Brain (organoid and tissue), 16 donors: ENCODE measurements at places on chromosomes 4 and X.

- no peak for DNase-seq
These were observed 224.3 kb downstream of the DCLK2 start for GRCh38 chr4:150302553-150302952.

DNA sequence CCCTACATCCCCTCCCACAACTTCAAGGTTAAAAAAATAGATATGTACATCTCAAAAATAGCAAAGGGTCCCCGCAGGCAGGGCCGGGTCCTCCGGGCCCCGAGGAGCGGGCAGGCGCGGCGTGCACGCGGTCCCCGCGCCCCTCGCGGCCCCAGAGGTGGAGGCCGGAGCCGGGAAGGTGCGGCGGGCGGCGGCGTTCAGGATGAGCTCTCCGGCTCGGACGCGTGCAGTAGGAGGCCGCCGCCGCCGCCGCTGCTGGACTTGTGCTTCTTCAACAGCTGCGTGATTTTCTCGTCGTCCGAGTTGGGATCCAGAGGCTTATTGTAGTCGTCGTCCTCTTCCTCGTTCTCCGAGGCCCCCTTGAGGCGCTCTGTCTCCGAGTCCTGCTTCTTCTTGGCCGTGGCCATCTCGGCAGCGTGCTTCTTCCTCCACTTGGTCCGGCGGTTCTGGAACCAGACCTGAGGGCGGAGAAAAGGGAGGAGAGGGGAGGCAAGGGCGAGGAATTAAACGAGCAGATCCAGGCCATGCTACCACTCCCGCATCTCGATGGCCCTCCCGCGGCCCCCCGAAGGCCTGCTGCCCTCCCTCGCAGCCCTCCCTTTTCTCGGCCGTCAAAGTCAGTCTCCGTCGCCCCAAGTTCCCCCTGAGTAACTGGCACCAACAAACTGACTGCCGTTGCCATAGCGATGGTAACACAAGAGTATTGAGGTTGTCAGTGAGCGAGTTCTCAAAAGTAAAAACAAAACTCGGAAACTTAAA, 5.8 kb downstream of the NKX6-1 start:
- DNase-seq = peak; percentile 52

- DNase-seq = no peak
These were observed 107.5 kb upstream of the RBPJ start for GRCh38 chr4:26213317-26213716.

DNA sequence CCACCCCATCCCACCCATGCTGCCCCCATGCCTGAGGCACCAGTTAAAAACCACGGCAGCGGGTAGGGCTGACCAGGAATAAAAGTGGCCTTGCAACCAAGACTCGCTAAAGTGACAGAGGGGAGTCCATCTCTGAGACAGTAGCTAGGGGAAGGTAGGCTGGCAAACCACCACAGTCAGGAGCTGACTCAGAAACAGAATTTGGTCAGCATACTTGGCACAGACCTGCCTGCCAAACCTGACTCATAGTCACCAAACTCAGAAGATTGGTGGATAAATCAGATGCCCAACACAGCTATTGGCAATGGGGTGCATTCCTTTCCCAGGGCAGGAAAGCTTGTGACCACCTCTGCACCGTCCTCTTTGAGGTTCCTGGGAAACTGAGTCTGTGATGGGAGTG, 193.8 kb downstream of the BCOR start:
- no peak for DNase-seq

GRCh38 chr4:23976423-23976822, 86.6 kb upstream of the PPARGC1A start:
- DNase-seq = no peak

DNA sequence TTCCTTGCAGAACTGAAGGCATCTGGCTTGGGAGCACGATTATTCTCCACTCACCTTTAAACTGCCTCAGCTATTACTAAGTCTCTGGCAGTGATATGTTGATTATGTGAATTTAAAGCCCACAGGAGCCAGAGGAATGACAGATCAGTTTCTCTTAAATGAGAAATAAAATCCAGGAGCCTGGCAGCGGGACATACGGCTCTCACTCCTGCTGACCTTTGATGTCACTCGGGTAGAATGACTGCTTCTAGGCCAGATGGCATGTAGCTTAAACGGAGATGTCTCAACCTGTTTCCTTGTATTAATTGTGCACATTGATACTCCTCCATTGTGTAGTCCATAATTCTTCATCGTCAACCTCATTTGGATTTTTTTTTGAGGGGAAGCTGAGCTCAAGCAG, 4.0 kb upstream of the CBLL2 start:
- peak; percentile 4 for DNase-seq

DNA sequence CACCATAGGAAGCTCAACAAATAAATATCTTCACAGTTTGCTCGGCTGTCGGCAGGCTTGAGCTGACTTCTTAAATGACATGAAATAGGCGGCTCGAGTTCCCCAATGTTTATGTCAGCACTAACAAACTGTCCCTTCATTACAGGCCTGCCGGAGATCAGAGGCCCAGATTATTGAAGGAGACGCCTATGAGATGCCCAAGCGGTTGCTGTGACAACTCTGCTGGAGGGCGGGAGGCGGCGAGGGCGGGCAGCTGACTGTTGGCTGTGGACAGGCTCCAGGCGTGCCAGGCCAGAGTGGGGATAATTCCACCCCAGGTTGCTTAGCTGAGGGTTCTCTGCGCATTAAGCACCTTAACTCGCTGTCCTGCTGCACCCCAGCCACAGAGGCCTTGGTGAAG, 39.2 kb upstream of the MSX1 start:
- DNase-seq = peak; percentile 64

- DNase-seq = no peak
These were observed 329.7 kb downstream of the EPHA5 start for GRCh38 chr4:65340382-65341109.

- peak; percentile 41 for DNase-seq
These were observed 182.8 kb downstream of the GUCY2F start for GRCh38 chrX:109299091-109299490.

DNA sequence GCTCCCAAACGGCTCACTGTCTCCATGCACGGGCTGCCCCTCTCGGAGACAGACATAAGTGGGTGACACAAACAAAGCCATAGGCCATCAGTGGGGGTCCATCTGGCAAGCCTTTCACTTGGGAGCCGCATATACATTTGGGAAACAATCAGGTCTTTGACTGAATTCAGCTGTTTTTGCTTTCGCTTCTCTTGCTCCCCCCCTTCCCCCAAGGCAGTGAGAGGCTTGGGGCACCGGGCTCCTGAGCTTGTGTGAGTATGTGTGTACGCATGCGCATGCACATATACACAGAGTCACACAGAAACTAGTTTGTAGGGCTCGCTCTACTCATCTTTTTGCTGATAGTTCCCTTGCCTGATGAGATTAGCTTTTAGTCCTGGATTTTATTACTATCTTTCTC, 284.4 kb downstream of the AFF2 start:
- peak; percentile 49 for DNase-seq

- DNase-seq = no peak
These were observed 36.6 kb downstream of the FHL1 start for GRCh38 chrX:136183917-136184316.

GRCh38 chr4:76272073-76272472, 20.6 kb downstream of the FAM47E start:
- no peak for DNase-seq

DNA sequence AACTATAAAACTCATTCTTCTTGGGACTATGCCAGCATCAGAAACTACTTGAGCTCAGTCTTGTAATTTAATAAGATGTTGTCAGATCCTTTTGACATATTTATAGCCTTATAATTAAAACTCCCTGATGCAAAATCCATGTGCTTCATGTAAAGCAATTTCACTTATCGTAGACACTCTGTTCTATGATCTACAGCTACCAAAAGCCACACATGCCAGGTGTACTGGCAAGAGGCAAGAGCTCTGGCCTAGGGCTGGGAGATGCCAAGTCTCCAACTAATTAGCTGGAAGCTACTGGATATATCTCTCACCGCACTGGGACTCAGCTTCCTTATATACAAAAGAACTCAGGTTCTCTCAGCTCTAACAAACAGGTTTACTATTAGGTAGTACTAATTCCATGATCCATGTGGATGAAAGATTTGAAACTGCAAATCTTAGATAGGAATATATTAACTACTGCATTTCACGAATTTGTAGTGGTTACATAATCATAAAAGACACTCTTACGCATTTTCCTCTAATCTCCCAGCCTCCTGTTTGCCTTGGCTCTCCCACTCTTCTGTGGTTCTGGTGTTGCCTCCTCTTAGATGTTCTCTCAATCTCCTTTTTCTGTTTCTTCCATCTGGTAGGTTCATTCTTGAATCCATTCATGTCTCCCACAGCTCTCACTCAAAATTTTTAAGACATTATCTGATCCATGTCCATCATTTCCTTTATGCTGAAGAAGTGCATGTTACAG, 103.0 kb downstream of the HHIP start:
- no peak for DNase-seq

- peak; percentile 27 for DNase-seq
These were observed 155.2 kb downstream of the SH2D1A start for GRCh38 chrX:124501586-124501985.

DNA sequence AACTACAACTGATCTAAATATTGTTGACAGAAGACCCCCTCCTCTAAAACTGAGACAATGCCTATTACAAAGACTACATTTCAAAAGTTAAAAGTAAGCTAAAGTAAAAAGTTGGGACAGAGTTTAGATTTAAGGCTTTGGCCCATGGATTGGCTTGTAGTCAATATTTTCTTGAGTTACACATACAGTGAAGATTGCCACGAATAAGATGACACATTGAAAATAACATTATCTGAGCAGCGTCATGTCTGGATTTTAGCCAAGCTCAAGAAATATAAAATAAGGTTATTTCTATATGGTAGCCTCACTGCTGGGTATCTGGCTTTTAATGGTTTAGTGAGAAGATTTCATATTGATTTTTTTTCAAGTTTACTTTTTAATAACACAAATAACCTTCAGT, 266.2 kb upstream of the LDB2 start:
- DNase-seq = no peak

GRCh38 chr4:165507381-165507780, 128.6 kb downstream of the CPE start:
- DNase-seq = no peak

DNA sequence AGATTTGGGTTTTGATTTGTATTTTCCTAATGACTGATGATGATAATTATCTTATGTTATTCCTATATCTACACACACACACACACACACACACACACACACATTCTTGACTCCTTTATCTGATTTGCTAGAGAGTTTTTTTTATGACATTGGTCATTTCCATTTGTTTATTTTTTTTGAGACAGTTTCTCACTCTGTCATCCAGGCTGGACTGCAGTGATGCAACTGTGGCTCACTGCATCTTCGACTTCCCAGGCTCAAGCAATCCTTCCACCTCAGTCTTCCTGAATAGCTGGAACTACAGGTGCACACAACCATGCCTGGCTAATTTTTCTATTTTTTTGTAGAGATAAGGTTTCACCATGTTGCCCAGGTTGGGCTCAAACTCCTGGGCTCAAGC, 6.7 kb downstream of the ZNF81 start:
- DNase-seq = no peak

- no peak for DNase-seq
These were observed 3.3 kb downstream of the NUDT9 start for GRCh38 chr4:87425711-87426110.

GRCh38 chrX:8726031-8726652, 5.8 kb downstream of the ANOS1 start:
- no peak for DNase-seq

DNA sequence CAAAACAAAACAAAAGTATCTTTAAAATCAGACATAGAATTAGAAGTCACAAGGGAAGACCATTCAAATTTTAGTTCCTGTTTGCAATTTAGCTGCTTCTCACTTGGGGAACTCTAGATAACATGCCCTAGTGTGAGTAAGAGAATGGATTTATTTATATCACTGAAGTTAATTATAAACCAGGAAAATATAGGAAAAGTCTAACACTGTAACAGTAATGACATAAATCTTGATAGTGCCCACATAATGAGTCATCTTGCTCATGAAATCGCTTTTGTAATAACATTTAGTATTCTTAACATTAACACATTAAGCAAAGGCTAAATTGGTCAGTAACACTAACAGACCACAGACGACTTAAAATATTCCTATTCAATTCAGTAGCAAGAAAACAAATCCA, 710.7 kb downstream of the STPG2 start:
- no peak for DNase-seq

GRCh38 chrX:30373479-30373878, 64.3 kb upstream of the NR0B1 start:
- no peak for DNase-seq

- DNase-seq = no peak
These were observed 151.6 kb upstream of the TAPT1 start for GRCh38 chr4:16377887-16378286.

- DNase-seq = no peak
These were observed 21.8 kb downstream of the NR3C2 start for GRCh38 chr4:148420397-148420796.

- no peak for DNase-seq
These were observed 168.1 kb downstream of the EPHA5 start for GRCh38 chr4:65502131-65502701.

DNA sequence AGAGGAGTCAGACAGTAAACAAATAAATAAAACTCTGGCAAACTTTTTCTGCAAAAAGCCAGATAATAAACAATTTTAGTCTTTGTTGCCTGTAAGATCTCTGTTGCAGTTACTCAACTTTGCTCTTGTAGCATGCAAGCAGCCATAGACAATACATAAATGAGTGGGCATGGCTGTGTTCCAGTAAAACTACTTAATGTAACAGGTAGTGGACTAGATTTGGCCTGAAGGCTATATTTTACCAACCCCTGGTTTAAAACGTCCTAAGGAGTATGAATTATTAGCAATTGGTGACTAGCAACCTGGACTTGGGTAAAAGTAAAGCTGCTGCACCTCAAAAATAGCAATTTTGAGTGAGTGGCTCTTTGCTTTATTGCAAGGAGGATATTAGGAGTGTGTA, 30.9 kb downstream of the SLAIN2 start:
- no peak for DNase-seq

DNA sequence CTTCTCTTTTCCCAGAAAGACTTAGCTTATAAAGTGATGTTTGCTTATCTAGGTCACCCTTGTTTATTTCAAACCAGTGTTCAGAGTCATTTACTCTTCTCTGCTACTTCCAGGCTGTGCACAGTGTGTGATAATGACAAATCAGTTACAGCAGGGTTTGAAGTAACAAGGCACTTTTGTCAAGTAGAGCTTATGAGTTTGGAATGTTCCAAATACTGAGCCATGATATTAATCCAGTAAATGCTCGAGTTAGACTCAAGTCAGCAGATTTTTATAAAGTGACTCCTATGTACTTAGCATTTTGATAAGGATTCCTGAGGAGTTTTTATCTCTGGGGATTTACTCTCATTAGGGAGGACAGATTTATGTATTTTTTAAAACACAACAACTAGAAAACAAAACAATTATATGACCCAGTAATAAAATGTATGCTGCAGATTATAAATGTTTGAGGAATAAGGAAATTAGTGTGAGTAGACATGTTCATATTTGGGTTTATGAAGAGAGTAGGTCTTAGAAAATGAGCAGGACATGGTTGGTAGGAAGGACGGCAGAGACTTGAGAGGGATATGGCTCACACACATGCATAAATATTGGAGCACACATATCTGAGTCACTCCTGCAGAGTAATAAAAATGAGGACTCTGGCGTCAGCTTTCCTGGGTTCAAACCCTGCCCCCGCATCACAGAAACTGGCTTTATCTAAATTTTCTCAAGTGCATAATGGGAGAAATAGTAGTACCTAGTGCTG, 271.2 kb downstream of the FBXO8 start:
- DNase-seq = no peak
